Placental epithelial cell (primary cell): ENCODE measurements at places on chromosomes 6 and 20. TPM values are rescaled to one million over a fixed set of nuclear protein-coding genes. Genes with fewer than 3 reads are reported as not detected.

PNPLA1 gene
- not detected in 2 replicates for total RNA-seq

GJA1 gene
- 130 and 195 TPM in 2 replicates for total RNA-seq

STX11 gene
- total RNA-seq = 0.65 and 0.79 TPM in 2 replicates

F13A1 gene
- total RNA-seq = not detected in 2 replicates

DEFB123 gene
- not detected in 2 replicates for total RNA-seq

VGLL2 gene
- not detected in 2 replicates for total RNA-seq

PKIB gene
- total RNA-seq = 1.4 and 2.4 TPM in 2 replicates

PSORS1C2 gene
- not detected in 2 replicates for total RNA-seq

ARFGEF2 gene
- 27.5 and 41.4 TPM in 2 replicates for total RNA-seq

FAM217B gene
- 7.9 and 11.9 TPM in 2 replicates for total RNA-seq

LSM14B gene
- total RNA-seq = 26.3 and 31.8 TPM in 2 replicates

VNN1 gene
- total RNA-seq = not detected in 2 replicates

SLC17A1 gene
- total RNA-seq = not detected in 2 replicates
